Right ventricle myocardium superior (tissue), 1 donor: ENCODE measurements at places on chromosomes 13 and 19.

DNA sequence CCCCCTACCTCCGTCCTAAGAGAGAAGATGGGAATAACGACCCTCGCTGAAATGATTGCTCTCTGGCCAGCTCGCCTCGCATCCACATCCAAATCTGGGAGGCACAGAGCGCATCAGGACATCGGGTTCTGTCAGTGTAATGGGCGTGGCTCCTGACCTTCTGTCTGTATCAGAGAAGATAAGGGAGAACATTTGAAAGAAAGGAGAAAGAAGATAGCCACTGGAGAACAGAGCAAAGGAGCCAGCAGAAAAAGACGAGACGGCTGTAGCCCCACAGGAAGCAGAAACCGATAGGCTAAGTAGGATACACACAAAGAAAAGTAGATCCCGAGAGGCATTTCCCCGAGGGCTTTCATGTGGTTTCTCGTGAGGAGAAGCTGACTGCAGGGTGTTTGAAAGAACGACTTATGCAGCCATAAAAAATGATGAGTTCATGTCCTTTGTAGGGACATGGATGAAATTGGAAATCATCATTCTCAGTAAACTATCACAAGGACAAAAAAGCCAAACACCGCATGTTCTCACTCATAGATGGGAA lies 14.0 kb upstream of the GJB2 start:
- no peak for DNase-seq

DNA sequence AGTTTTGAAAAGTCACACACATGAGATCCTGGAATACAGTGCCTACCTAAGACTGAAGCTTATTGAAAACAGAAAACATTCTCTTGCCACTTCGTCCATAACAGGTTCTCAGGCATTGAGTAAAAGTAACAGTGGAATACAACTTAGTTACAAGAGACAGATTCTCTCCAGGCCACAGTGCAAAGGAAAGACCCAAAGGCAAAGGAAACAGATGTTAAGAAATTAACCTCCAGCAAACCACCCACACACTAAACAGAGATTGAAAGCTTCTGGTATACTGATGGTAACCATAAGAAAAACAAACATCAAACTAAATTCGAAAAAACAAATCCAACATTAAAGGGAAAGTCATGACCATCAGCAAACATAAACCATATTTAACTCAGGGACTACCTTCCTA lies 914.7 kb downstream of the SLITRK5 start:
- DNase-seq = no peak

DNA sequence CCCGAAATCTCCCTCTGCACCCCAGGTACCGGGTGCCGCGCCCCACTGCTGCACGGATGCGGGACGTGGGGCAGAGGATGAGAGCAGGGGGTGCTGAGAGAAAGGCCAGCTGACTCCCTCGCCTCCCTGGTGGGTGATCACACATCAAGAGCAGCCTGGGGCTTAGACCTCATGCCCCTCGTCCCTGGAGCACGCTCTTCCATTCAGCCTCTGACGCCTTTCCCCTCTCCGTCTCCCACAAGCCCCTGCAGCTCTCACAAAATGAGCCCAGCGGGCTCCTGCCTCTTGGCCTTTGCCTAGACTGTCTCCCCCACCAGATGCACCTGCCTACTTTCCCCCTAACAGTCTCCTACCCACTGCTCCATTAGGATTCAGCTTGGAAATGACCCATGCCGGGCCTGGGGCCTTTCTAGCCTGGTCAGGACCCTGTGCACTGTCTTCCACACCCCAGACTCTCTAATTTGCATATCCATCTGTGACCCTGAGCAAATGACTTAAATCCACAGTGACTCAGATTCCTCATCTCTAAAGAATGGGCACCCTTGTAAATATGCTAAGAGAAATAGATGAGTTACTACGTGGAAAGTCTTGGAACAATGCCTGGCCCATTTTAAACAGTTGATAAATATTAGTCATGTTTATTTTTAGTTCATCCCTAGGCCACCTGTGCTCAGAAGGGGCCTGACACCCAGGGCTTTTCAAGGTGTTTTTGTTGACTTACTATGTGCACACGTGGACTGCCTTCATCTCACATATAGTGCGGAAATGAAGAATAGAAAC lies 582 bp upstream of the PTPRH start:
- no peak for DNase-seq

- peak; percentile 69 for DNase-seq
Measured at GRCh38 chr19:8611391-8611876, 919 bp upstream of the ADAMTS10 start.
